Ovary (tissue), 10 donors: ENCODE measurements at places on chromosomes 5 and 9.

DNA sequence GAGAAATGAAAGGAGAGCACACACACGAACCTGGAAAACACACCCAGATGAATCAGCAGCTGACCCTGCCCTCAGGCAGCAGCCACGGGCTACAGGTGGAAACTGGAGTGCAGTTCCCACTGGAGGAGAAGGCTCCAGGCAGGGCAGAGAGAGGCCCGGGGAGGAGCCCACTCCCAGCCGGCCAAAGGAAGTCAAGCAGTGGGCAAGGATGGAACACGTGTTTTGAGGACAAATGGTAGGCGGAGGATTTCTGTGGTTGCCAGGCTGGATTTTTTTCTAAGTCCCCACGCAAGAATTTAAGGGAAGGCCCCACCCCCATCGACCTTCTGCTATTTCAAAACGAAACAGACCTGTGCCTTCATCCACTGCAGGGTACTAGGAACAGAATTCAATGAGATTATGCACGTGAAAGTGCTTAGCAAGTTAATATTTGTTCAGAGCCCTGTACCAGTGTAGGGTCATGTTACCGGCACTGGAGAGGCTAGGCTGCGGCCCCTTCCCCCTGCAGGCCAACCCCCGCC is 6.8 kb downstream of the EPB41L4B start:
- no peak overlapping the region for H3K27ac ChIP-seq
- no peaks in the 10 kb centered on the region for H3K27me3 ChIP-seq
- no peak overlapping the region for H3K4me3 ChIP-seq
- no peaks in the 10 kb centered on the region for H3K36me3 ChIP-seq
- peaks cover 12% of the 10 kb centered on the region for H3K4me1 ChIP-seq

DNA sequence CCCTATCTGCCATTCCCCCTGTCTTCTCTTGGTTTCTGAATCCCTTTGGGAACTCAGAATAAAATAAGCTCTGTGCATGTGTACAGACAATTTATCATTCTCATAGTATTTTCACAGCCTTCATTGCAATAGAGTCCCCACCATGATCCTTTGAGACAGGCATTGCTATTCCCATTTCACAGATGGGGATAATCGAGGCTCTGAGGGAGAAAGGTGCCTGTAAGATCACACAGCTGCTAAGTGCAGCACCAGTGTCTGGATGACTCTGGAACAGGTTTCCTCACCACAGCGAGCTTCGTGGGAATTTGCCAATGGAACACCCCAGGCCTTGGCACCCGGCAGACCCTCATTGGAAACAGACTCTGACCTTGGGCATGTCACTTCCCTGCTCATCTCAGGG is 293.6 kb downstream of the NSG2 start:
- no peak overlapping the region for H3K4me3 ChIP-seq
- no peaks in the 10 kb centered on the region for H3K4me1 ChIP-seq
- no peaks in the 10 kb centered on the region for H3K36me3 ChIP-seq
- H3K27ac ChIP-seq: no peak overlapping the region
- no peaks in the 10 kb centered on the region for H3K27me3 ChIP-seq

GRCh38 chr9:24045150-24045549 is 219.1 kb upstream of the ELAVL2 start:
- no peaks in the 10 kb centered on the region for H3K4me1 ChIP-seq
- DNase-seq: no peak
- no peaks in the 10 kb centered on the region for H3K27me3 ChIP-seq
- H3K36me3 ChIP-seq: no peaks in the 10 kb centered on the region
- H3K27ac ChIP-seq: no peak overlapping the region
- H3K4me3 ChIP-seq: no peak overlapping the region

DNA sequence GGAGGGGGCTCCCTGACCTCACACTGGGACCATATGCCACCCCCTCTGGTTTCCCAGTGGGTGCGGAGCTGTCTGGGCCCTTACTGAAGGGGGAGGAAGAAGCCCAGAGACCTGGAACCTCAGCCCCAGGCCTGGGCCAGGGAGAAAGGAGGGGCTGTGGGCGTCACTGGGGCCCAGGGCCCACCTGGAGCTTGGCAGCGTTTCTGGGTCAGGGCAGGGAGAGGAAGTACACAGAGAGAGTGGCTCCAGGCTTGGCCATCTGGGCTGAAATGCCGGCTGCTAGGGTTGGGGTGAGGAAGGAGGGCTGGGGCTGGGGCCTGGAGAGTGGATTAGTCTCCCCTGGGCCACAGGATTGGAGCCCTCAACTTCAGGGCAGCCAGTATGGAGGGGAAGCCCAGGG is 6.4 kb upstream of the DAB2IP start:
- no peaks in the 10 kb centered on the region for H3K27me3 ChIP-seq
- no peaks in the 10 kb centered on the region for H3K36me3 ChIP-seq
- H3K4me1 ChIP-seq: peaks cover 5% of the 10 kb centered on the region
- DNase-seq: peak; percentile 72

- no peak for DNase-seq
- no peak overlapping the region for H3K27ac ChIP-seq
- no peaks in the 10 kb centered on the region for H3K4me1 ChIP-seq
- no peak overlapping the region for H3K4me3 ChIP-seq
- H3K27me3 ChIP-seq: no peaks in the 10 kb centered on the region
Measured at GRCh38 chr5:137383909-137384308, 115.2 kb downstream of the SPOCK1 start.
